ENCODE measurements at places on chromosomes 16 and 17. TPM values are rescaled to one million over a fixed set of nuclear protein-coding genes. Genes with fewer than 3 reads are reported as not detected.

- DNase-seq: no peak
These were observed 49.1 kb downstream of the ARHGAP17 start for GRCh38 chr16:24966031-24966430.

GRCh38 chr16:57577214-57577613, 34.8 kb downstream of the ADGRG5 start:
- no peak for DNase-seq

NKD1 gene
- total RNA-seq: 2.8 TPM

WNK4 gene
- 5.8 TPM for total RNA-seq

GRCh38 chr17:9557857-9558256, 17.8 kb downstream of the STX8 start:
- no peak for DNase-seq

DNA sequence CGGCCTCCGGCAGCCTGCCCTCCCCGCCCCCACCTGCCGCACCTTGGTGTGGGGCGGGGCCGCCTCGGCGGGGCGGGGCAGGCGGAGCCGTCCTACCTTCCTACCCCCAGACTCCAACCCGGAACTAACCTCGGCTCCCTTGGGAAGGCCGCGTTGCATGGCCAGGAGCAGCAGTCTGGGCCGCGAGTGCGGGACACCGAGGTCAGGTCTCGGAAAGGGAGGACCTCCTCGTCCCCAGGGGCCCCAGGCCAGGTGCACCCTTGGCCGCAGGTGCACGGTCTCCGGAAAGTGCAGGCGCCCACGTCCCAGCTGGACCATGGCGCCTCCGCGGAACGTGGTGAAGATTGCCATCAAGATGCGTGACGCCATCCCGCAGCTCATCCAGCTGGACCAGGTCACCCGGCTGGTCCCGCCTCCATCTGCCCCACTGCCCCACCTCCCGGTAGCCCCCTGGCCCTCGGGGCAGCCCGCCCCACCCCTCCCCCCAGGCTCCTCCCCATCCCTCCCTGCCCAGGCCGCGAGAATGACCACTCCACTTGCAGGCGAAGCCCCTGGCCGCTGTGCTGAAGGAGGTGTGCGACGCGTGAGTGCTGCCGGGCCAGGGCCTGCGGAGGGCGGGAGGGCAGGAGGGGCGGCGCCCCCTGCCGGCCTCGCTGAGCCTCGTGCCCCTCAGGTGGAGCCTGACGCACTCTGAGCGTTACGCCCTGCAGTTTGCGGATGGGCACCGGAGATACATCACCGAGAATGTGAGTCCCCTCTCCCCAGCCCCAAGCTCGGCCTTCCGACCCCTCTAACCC, at the start of gene ELMO3:
TSS of gene ELMO3 (plus strand) at position 121 of the 797 bp plus-strand sequence. CDS start at position 317, 196 bp downstream.
- DNase-seq: no peak

DNA sequence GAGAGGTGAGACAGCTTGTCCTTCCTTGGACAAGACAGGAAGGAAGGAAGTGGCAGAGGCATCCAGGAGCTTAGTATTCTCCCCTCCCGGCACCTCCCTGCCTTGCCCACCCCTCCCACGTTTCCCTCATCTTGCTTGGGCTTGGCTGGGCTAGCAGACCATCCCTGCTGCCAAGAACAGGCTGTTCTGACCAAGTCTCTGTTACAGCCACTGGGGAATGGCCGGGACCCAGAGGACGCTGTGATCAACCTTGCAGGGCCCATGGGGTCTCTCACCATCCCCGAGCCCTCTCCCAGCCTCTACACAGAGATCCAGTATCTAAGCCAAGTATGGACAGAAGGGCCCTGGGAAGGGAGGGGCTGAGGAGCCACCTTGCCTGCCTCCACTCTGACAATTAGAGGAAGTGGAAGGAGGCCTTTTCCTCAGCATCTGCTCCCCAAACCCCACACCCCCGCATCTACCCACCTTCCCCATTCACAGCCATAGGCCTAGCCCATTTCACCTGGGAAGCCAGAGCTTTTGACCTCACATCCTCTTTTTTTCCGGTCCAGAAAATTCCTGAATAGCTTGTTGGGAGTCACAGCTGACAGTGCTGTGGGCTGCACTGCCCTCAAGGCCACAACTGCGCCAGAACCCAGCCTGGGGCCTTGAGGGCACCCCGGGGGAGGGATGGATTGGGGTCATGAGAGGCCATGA, 14.1 kb downstream of the CD300LG start:
- no peak for DNase-seq

MRPL38 gene
- total RNA-seq: 94.0 TPM
